ENCODE measurements at places on chromosomes 7 and 10.

GRCh38 chr7:25565949-25566348 is 337.7 kb upstream of the NPVF start:
- DNase-seq, result peak; percentile 76

GRCh38 chr7:1598961-1599639 is 29.3 kb upstream of the PSMG3 start:
- DNase-seq, result no peak

DNA sequence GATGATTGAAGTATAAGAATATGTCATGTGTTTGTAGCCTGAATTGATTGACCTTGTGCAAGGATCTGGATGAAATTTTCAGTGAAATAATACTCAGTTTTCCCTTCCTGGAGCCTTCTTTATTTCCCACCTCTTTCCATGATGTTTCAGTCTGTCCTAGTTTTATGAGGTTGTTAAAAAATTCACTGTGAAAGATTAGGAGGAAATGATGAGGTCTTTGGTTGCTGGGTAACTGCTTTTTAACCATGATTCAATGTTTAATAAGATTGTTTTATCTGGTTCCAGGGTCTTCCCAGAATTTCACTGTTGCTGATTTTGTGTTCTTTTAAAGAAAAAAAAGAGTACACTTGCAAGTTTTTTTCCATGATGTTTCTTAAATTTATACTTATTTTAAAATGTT is 221.5 kb downstream of the MBL2 start:
- no peak for DNase-seq

- DNase-seq, result peak; percentile 59
These were observed 28.9 kb downstream of the MAT1A start for GRCh38 chr10:80260295-80261243.

Data from suppressor macrophage treated with lipopolysaccharide for 4 hours (primary cell).